ENCODE measurements at places on chromosomes 3 and 15. TPM values are rescaled to one million over a fixed set of nuclear protein-coding genes. Genes with fewer than 3 reads are reported as not detected.

Gene CKMT1B
- not detected for total RNA-seq

Gene CMSS1
- 53.2 TPM for total RNA-seq

Gene SAXO2
- 1.2 TPM for total RNA-seq

Gene PPM1L
- total RNA-seq: 4.0 TPM

Gene THSD4
- not detected for total RNA-seq

Gene MEX3B
- 1.0 TPM for total RNA-seq

Gene ADAMTS17
- 1.7 TPM for total RNA-seq

Gene UACA
- 1.5 TPM for total RNA-seq

Gene HHATL
- not detected for total RNA-seq

Gene ECE2
- not detected for total RNA-seq

Gene ATP13A3
- total RNA-seq: 88.6 TPM

Gene SPINT1
- 3.7 TPM for total RNA-seq

Gene GABRR3
- total RNA-seq: 0.05 TPM

Data from T-helper 2 cell treated with Interferon-gamma antibody and Interleukin-4, amounts not matched to agents 100 ng/mL and 5 ng/mL, for 36 hours (primary cell).